ENCODE measurements at places on chromosomes 12 and 14. TPM values are rescaled to one million over a fixed set of nuclear protein-coding genes. Genes with fewer than 3 reads are reported as not detected.

Gene DNAH10
- total RNA-seq, result 0.17 TPM

Gene KRT2
- not detected for total RNA-seq

Gene B4GALNT3
- total RNA-seq, result 0.59 TPM

Gene RCOR1
- 20.6 TPM for total RNA-seq

Gene CLEC2B
- total RNA-seq, result 1.8 TPM

Gene GDF3
- total RNA-seq, result not detected

Gene C12orf54
- not detected for total RNA-seq

Gene JPH4
- total RNA-seq, result not detected

Gene LRP6
- 18.0 TPM for total RNA-seq

Gene CNTN1
- total RNA-seq, result 60.2 TPM

Gene LGMN
- total RNA-seq, result 60.2 TPM

Gene SERPINA10
- 0.04 TPM for total RNA-seq

Gene NPFF
- total RNA-seq, result not detected

Gene IL23A
- total RNA-seq, result 1.0 TPM

Gene GLIPR1L2
- total RNA-seq, result 0.19 TPM

Gene FGD6
- total RNA-seq, result 14.9 TPM

Gene MPHOSPH9
- total RNA-seq, result 29.9 TPM

Gene ADAM21
- total RNA-seq, result not detected

Gene ZNF891
- total RNA-seq, result 0.44 TPM

Gene SDR9C7
- not detected for total RNA-seq

Gene KRT85
- not detected for total RNA-seq

Gene SLC15A4
- total RNA-seq, result 24.3 TPM

Data from A549 treated with CORT108297 at 1 μM for 4 hours (cell line).